ENCODE measurements at places on chromosomes 6 and 20. TPM values are rescaled to one million over a fixed set of nuclear protein-coding genes. Genes with fewer than 3 reads are reported as not detected.
A peak's percentile ranks its signal among the peaks of the same experiment; 100 is the strongest.

Gene PACSIN1
- not detected for total RNA-seq

Gene HS3ST5
- total RNA-seq, result not detected

DNA sequence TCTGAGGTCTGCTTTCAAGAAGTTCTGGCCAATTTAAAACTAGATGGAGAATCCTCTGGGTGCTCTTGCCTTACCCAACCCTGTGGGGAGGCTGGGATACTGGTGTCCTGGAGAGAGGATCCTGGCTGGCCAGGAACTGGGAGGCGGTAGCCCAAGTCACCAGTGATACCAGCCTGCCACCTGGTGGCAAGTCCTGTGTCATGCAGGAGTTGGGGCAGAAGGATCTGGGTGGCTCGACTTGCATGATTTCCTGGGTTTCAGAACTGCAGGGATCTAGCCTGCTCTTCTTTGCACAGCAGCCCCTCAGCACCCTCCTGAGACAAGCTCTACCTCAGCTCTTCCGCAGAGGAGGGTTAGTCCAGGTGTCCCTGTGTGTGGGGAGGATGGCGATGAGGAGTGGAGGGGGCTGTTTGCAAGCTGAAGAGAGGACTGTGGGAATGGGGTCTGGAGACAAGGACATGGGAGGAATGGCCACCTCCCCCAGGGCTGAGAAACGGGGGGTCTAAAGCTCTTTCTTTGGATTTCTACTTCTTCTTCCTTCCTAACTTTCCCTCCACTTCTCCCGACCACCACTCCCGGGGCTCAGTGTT lies 4.2 kb downstream of the KCNK17 start:
- H3K27me3 ChIP-seq, result peaks cover 29% of the 10 kb centered on the region
- H3K4me3 ChIP-seq, result no peak overlapping the region

DNA sequence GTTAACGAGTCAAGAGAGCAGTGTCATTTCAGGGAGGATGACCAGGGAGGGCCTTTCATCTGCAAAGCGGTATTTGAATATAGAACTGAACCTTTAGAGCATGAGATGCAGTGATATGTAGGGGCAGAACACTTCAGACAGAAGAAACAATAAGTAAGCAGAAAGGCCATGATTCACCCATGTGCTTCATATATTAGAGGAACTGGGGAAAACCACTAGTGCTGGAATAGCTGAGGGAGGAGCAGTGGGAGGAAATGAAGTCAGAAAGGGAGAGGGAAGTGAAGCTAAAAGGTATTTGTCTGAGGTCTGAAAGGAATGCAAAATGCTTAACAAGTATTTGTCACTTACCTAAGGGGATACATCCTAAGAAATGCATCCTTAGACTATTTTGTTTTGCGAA lies 391.2 kb downstream of the ADGRB3 start:
- no peaks in the 10 kb centered on the region for H3K4me1 ChIP-seq
- no peak overlapping the region for H3K4me3 ChIP-seq
- DNase-seq, result peak; percentile 15

Gene SFTA2
- not detected for total RNA-seq

Gene PYGB
- 81.4 TPM for total RNA-seq

Gene SNAP91
- total RNA-seq, result not detected

Gene FAM209A
- not detected for total RNA-seq

GRCh38 chr6:41406728-41407489 lies 71.5 kb downstream of the NCR2 start:
- H3K27me3 ChIP-seq, result peaks cover 25% of the 10 kb centered on the region
- H3K36me3 ChIP-seq, result no peaks in the 10 kb centered on the region
- H3K4me1 ChIP-seq, result no peaks in the 10 kb centered on the region
- no peak overlapping the region for H3K27ac ChIP-seq

DNA sequence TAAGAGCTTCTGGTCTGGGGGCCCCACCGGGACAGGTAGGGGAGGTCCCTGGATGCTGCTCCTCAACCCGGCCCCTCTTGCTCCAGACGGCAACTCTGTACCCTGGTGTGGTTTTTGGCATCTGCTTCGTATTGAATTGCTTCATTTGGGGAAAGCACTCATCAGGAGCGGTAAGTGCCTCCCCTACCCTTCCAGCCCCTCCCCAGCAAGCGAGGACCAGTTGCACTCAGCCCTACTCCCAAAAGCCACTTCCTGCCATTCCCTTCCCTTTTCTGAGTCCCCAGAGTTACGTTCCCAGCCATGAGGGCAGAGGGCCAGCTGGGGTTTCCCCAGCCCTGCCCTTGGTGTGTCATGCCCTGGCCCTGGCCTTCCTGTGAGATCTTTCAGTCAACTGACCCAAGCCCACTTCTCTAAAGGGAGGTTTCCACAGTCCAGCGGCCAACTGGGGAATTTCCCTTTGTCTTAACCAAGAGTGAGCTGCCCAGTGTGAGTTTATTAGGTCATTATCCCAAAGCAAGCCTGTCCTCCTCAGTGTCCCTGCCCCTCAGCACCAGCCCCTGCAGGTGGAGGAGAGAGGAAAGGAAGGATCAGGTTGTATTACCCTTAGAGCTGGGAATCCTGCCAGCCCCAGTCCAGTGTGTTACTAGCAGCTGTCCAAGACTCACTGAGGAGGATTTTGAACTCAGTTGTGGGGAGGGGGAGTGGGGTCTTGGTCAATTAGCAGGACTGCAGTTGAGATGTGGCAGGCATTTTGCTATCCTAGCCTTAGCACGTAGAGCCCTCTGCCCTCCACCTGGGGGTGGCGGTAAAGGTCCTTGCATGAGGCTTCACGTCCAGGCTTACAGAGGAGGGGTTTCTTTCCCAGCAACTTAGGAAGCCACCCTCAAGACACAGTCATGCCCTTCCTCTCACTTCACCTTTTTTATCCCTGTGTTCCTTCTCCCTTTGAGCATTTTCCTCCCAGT lies 45.8 kb downstream of the TM9SF4 start:
- H3K27ac ChIP-seq, result no peak overlapping the region
- H3K27me3 ChIP-seq, result no peaks in the 10 kb centered on the region
- peaks cover 7% of the 10 kb centered on the region for H3K4me1 ChIP-seq
- H3K4me3 ChIP-seq, result no peak overlapping the region
- peaks cover 64% of the 10 kb centered on the region for H3K36me3 ChIP-seq
- peak; percentile 88 for DNase-seq

Gene APOM
- total RNA-seq, result 1.4 TPM

- no peak overlapping the region for H3K27ac ChIP-seq
- no peaks in the 10 kb centered on the region for H3K36me3 ChIP-seq
- no peak for DNase-seq
- H3K27me3 ChIP-seq, result peaks cover 2% of the 10 kb centered on the region
These were observed 17.0 kb downstream of the CST9 start for GRCh38 chr20:23588434-23589403.

Gene ZNF311
- 0.36 TPM for total RNA-seq

Gene FAM217A
- not detected for total RNA-seq

- H3K4me1 ChIP-seq, result peaks cover 47% of the 10 kb centered on the region
- no peak for DNase-seq
- peaks cover 43% of the 10 kb centered on the region for H3K36me3 ChIP-seq
- no peaks in the 10 kb centered on the region for H3K27me3 ChIP-seq
These were observed 33.0 kb downstream of the RRBP1 start for GRCh38 chr20:17648791-17649730.

- DNase-seq, result no peak
- peaks cover 8% of the 10 kb centered on the region for H3K36me3 ChIP-seq
- no peaks in the 10 kb centered on the region for H3K4me1 ChIP-seq
- no peak overlapping the region for H3K27ac ChIP-seq
These were observed 269.9 kb downstream of the UTRN start for GRCh38 chr6:144555066-144555465.

GRCh38 chr6:29899281-29899680 lies 43.1 kb upstream of the HLA-A start:
- no peak overlapping the region for H3K27ac ChIP-seq
- H3K36me3 ChIP-seq, result no peaks in the 10 kb centered on the region
- peaks cover under 1% of the 10 kb centered on the region for H3K27me3 ChIP-seq
- DNase-seq, result no peak
- H3K4me1 ChIP-seq, result no peaks in the 10 kb centered on the region
- H3K4me3 ChIP-seq, result no peak overlapping the region

GRCh38 chr6:99285881-99286280 lies 63.6 kb downstream of the FAXC start:
- no peaks in the 10 kb centered on the region for H3K27me3 ChIP-seq
- no peaks in the 10 kb centered on the region for H3K4me1 ChIP-seq
- no peaks in the 10 kb centered on the region for H3K36me3 ChIP-seq
- no peak overlapping the region for H3K4me3 ChIP-seq

GRCh38 chr6:118246406-118246805 lies 301.7 kb upstream of the PLN start:
- H3K27me3 ChIP-seq, result no peaks in the 10 kb centered on the region
- no peak overlapping the region for H3K4me3 ChIP-seq
- no peaks in the 10 kb centered on the region for H3K4me1 ChIP-seq
- H3K27ac ChIP-seq, result no peak overlapping the region
- H3K36me3 ChIP-seq, result no peaks in the 10 kb centered on the region

Gene DAAM2
- 13.1 TPM for total RNA-seq

DNA sequence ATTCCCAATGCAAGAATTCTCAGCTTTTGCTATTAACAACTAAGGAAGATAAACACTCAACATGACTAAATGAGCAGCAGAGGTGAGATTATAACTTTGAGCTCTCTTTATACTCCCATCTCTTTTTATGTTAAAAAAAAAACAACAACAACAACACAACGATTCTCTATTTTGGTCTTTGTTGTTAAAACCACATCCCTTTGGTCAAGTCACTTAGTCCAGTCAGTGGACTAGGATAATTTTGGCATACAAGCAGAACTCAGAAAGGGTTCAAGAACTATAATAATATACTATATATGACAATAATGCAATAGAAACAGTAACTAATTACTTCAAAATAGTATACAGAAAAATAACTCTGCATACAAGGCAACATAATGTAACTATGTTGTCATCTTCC lies 312.4 kb downstream of the RNGTT start:
- H3K27ac ChIP-seq, result no peak overlapping the region
- H3K27me3 ChIP-seq, result no peaks in the 10 kb centered on the region
- DNase-seq, result no peak
- H3K36me3 ChIP-seq, result no peaks in the 10 kb centered on the region
